Activated T-helper 1 cell treated with anti-CD3 and anti-CD28 coated beads, Interleukin-2, amount 50 U/mL, for 16 hours (primary cell): ENCODE measurements at places on chromosomes 12 and 14.

- no peak for DNase-seq
Measured at GRCh38 chr12:116455540-116456329, 103.4 kb upstream of the MAP1LC3B2 start.

DNA sequence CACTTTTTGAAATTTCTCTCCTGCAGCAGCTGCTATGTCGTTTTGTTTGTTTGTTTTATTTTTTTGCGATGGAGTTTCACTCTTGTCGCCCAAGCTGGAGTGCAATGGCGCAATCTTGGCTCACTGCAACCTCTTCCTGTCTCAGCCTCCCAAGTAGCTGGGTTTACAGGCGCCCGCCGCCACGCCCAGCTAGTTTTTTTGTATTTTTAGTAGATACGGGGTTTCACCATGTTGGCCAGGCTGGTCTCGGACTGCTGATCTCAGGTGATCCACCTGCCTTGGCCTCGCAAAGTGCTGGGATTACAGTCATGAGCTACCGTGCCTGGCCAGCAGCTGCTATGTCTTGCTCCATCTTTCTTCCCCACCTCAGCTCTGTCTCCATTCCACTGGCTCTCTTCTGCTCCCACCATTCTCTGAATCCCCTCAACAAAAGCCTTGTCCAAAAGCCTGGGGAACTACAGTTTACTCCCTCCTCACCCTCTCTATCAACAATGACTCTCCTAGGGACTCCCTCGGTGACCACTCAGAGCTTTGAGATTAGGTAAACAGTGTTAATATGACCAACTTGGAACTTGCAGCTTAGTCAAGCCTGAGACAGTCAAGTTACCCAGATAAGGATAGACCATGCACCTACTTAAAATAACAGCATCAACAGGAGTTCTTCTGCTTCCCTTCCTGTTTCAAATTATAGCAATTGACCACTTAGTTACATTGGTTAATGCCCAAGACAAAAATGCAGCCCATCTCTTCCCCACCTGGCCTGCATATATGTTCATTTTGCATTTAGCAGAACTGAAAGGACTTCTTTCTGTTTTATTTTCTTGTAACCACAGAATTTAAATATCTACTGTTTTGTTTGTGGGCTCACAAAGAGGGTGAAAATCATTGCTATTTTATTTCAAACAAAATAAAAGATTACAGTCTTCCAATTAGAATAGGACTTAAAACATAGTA, 189.0 kb upstream of the AMIGO2 start:
- DNase-seq, result no peak

- no peak for DNase-seq
Measured at GRCh38 chr14:99990268-99991170, 74.7 kb upstream of the EVL start.

- DNase-seq, result no peak
Measured at GRCh38 chr12:54725233-54725843, 77.2 kb upstream of the DCD start.

GRCh38 chr14:65361920-65362319, 50.6 kb upstream of the FUT8 start:
- no peak for DNase-seq

GRCh38 chr14:26925876-26926584, 328.2 kb upstream of the NOVA1 start:
- DNase-seq, result no peak

- DNase-seq, result no peak
Measured at GRCh38 chr14:104706733-104707607, 17.1 kb upstream of the ADSS1 start.
